ENCODE measurements at places on chromosomes 4 and X.

- DNase-seq: no peak
Observed at GRCh38 chr4:120733054-120733453, 189.5 kb downstream of the PRDM5 start.

DNA sequence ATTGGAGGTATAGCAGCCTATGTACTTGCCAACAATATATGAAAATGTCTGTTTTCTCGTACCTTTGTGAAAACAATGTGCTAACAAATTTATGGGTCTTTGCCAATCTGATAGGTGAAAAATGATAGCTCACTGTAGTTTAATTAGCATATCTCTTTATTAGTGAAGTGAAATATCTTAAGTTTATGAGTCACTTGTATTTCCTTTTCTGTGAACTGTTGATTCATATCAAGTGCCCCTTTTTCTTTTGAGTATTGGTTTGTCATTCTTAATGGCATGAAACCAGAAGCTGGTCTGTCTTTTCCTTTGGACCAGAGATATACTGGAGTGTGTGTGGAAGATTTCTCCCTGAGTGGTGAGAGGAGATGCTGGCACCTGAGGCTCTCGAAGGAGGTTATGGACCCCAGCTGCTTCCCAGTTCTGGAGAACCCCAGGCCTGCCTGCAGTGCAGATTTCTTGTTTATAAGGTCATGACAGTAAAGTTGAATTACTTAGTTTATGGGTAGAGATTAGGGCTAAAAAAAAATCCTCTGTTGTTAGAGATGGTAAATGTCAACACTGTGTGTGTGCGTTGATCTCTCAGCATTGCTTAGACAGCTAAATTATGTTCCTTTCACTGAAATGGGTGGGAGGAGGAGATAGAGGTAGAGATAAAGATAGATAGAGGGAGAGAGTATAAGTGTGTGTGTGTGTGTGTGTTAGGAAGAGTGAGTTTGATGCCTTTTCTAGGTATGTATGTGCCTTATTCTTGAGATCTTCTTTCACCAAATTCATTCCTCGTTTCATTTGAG is 89.9 kb downstream of the REPS2 start:
- DNase-seq: no peak

DNA sequence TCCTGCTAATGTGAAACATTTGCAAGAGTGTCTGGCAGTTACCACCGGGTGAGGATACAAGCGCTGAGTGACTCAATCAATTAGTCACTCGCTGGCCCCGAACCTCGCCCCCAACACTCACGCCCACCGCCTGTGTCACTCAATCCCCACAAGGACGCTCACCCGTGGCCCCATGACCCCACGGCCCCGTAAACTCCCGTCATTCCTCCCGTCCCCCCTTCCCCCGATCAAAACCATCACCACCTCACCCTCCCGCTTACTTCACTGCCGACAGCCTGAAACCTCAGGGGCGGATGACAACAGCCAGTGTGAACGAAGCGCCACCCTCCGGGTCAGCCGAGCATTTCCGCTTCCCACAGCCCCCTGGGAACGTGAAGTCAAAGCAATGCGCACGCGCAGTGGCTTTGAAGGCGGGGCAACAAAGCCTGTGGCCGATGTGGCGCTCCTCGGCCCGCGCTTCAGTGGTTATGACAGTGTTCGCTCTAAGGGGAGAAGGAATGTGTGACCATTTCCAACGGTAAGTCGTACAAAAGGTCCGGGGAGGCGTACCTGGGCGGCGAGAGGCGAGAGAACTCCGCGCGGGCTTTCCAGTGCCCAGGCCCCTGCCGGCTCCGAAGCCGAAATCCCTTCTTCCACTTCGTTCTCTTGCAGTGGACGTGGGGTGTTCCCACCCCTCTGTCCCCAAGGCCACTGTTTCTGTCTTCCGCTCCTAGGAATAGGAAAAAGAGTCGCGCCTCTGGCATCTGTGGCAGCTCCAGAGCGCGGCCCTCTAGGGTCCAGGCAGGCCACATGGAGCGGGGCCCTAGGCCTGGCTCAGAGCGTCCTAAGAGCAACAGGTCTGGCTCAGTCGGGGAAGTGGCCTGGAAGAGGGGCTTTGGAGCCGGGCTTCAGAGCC is at the start of gene ZNF674:
TSS of gene ZNF674 (minus strand) at position 311 of the 895 bp plus-strand sequence. CDS start 3,334 bp downstream, outside the sequence.
- peak; percentile 93 for DNase-seq

DNA sequence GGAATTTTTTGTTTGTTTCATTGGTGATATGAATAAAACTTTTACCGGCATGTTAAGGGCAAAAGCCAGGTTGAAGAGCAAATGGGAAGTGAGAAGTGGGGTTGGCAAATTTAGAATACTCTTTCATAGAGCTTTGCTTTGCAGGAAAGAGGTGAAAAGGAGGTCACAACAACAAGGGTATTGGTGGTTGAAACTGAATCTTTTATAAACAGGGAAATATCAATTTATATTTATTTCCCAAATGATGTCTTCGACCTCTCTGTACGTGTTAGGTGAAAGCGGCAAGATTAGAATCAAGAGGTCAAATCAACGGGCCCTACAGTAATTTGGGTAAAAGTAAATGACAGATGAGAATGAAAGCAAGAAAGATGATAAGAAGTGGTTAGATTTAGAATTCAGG is 3.4 kb downstream of the SMR3A start:
- DNase-seq: no peak

- DNase-seq: no peak
Observed at GRCh38 chr4:23697001-23697528, 192.8 kb downstream of the PPARGC1A start.

DNA sequence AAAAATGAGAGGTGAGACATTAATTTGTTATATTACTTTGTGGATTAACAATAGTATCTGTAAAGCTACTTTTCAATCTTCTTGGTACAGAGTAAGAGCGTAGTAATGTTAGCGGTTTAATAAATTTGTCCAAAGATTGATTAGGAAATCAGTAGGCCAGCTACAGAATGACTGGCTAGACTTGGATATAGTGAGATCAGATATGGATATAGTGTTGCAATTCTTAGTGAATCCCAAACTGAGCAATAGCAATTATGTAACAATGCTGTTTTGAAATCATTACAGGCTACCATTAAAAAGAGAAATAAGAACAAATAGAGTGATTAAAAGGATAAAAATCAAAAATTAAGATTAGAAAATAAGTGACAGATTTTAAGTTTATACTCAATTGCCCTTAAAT is 847 bp upstream of the UGT2A2 start:
- DNase-seq: peak; percentile 15

DNA sequence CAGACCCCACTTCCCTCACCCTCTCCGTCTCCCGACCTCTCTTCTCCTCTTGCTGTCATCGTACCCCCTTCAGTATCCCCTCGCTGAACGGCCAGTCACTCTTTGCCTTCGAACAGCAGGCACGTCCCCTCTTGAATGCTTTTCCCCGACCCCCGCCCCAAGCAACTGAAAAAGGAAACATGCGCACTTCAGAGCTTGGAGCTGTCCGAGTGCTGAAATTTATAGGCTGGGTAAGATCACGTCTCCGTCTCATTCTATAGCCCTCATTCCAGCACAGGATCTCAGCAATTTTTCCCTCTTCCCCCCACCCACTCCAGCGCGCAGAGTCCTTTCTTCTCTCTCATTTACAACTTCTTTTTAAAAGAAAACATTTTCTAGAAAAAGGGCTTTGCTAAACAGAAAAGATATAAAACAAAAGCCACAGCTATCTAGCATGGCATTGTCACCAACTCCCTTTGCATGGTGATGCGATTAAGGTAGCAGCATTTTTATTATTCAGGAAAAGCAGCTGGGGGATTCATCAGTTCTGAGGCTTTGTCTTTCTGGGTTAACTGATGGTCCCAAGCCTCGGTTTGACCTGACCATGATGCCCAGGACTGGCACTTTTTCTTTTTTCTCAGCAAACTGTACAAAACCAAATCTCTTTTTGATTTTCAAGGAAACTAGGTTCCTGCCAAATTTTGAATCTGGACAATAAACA is at the start of gene GLRA2:
TSS of gene GLRA2 (plus strand) at position 247 of the 700 bp plus-strand sequence. CDS start 522 bp downstream, outside the sequence.
- peak; percentile 14 for DNase-seq

- no peak for DNase-seq
Observed at GRCh38 chr4:528835-529234, 29.8 kb downstream of the PIGG start.

DNA sequence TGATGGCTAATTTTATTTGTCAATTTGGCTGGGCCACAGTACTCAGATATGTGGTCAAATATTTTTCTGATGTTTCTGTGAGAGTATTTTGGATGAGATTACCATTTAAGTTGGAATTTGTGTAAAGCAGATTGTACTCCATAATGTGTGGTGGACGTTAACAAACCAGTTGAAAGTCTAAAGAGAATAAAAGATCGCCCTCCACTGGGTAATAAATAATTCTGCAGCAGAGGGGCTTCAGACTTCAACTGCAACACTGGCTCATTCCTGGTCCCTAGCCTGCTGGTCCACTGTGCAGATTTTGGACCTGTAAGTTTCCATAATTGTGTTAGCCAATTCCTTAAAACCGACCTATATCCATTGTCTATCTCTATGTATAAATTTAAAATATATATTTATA is 540.3 kb downstream of the PCDH18 start:
- DNase-seq: no peak

GRCh38 chr4:25795566-25796454 is 67.0 kb downstream of the SEL1L3 start:
- DNase-seq: peak; percentile 65

DNA sequence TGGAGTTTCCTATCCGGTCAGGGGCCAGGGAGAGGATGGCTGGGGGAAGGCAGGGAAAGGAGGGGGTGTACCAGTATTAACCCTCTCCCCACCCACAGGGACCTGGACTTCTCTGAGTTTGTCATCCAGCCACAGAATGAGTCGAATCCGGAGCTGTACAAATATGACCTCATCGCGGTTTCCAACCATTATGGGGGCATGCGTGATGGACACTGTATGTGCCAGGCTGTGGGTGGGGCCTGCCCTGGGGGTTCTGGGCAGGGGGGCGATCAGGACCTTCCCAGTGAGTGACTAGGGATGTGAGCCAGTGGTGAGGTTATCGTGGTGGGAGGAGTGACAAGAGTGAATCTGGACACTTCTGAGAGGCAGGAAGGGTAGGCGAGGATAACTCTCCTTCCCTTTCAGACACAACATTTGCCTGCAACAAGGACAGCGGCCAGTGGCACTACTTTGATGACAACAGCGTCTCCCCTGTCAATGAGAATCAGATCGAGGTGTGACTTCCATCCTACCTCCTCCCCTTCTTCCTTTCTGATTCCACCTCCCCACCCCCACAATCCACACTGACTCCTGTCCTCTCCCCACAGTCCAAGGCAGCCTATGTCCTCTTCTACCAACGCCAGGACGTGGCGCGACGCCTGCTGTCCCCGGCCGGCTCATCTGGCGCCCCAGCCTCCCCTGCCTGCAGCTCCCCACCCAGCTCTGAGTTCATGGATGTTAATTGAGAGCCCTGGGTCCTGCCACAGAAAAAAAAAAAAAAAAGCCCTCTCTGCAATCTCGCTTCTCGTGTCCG is 14.6 kb downstream of the USP11 start:
- DNase-seq: peak; percentile 25

DNA sequence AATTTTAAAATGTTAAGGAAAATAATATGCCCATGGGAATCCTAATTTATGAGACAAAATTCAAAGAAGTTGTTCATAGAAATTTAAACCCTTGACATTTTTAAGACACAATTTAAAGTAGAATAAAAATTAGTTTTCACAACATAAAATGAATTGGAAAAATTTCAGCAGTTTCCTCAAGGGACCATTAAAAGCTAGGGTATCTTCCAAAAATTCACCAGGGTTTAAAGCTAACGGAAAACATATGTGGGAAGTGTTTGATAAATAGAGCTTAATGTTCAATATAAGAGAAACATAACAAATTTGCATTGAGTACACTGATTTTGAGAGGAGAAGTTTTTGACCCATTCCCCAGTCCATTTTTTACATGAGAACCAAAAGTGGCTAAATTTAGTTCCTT is 228.9 kb upstream of the TTC29 start:
- no peak for DNase-seq

DNA sequence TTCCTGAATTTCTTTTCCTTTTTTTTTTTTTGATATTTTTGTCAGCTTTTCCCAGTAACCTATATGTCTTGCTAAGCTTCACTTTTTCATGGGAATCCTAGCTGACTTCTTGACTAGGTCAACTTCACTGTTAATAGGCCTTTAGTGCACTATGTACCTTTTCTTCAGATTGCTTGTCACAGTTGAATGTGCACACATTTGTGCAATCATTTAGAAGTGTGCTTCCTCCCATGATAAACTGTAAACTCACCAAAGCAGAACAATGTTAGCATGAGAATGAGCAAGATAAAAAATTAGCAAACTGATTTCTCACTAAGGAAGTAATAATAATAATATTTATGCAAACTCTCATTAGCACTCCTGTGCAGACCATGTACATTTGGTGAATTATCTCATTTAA is 173.2 kb downstream of the PABPC4L start:
- DNase-seq: no peak

GRCh38 chrX:47566841-47567240 is 5.8 kb downstream of the ARAF start:
- DNase-seq: no peak

DNA sequence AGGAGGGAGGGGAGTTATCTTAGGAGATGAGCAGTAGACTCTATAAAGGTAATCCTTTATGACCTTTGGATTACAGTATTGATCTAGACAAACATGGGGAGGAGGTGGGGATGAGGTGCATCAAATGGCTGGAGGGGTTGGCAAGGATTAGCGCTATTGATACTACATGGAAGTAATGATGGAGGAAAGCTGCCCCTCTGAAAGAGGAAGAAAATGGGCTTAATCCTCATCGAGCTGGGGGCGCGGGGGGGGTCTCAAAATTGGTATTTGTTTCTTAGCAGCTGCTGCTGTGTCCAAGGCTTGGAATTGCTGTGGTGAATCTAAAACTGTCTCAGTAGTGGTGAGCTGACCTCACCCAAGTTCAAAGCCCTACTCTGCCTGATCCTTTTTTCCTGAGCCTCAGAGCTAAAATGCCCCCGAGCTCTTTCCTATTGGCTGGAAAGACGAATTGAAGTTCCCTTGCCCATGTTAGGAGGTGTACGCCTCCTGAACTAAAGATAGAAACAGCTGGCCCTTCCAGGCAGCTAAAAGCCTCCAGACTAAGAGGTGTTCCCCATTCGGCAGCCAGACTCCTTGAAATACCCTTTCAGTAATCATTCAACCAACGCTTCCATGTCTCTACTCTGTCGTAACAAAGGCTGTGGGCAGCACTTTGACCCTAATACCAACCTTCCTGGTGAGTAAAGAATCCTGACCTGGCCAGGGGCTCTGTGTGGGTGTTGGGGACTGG is at the start of gene ITGB1BP2:
TSS of gene ITGB1BP2 (plus strand) at position 556 of the 730 bp plus-strand sequence. CDS start at position 613, 57 bp downstream.
- DNase-seq: peak; percentile 45

DNA sequence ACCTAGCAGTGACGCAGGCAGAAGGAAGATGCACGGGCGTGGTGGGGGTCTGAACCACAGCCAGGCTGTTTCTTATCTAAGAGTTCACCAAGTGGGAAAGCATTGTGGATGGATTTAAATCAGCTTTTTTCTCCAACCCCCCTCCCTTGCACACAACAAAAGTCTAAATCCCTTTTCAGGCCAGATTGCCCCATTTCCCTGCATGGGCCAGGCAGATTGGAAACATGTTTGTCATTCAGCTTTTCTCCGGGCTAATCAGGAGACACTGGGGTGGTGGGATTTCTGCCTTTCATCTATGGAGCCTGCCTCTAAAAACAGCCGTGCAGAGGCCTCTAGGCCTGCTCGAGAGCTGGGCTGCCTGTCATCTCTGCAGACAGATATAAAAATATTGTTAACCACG is 166.3 kb upstream of the LEF1 start:
- no peak for DNase-seq

- no peak for DNase-seq
Observed at GRCh38 chr4:182556580-182556979, 313.4 kb downstream of the TENM3 start.
